ENCODE measurements at places on chromosomes 12 and 14.

GRCh38 chr12:48889679-48890078, 24.0 kb upstream of the RND1 start:
- no peak for DNase-seq

DNA sequence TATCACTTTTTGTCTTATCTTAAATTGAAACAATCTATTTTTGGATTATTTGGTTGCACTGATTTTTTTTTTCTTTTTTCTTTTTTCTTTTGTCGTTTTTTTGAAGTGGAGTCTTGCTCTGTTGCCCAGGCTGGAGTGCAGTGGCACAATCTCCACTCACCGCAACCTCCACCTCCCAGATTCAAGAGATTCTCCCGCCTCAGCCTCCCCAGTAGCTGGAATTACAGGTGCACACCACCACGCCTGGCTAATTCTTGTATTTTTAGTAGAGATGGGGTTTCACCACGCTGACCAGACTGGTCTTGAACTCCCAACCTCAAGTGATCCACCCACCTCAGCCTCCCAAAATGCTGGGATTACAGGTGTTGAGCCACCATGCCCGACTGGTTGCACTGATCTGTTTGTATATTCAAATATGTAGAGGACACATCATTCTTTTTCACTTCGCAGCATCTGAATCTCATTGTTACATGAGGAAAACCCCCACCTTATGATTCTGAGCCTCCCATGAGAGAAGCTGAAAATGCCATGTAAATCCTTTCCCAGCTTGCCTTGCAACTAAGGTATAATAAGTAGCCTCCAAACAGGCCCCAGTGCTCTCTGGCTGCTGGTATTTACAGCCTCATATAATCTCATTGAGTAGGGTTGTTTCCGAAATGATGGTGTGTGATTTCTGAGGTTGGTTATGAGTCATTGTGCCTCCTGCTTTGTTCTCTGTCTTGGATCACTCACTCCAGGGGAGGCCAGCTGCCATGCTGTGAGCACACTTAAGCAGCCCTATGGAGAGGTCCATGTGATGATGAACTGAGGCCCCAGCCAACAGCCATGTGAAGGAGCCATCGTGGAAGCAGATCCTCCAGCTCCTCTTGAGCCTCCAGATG, 5.2 kb upstream of the HSP90B1 start:
- no peak for DNase-seq

DNA sequence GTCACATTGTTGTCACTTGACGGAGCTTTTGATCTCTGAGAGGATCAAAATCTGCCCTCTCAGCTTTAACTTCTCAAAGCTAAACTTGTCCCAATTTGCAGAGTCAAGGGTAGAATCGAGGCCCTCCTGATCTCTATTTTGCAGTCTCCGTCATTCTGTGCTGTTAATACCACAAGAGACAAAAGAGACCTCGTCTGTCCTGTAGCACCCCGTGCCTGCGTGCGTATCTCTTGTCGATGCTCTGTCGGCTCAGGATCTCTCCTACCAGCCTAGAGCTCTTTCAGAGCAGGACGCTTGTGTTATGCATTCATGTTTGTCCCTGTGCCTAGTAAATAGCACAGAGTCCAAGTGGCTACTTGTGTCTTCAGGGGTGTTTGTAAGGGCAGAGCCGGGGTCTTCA, 5.1 kb downstream of the EVL start:
- no peak for DNase-seq

DNA sequence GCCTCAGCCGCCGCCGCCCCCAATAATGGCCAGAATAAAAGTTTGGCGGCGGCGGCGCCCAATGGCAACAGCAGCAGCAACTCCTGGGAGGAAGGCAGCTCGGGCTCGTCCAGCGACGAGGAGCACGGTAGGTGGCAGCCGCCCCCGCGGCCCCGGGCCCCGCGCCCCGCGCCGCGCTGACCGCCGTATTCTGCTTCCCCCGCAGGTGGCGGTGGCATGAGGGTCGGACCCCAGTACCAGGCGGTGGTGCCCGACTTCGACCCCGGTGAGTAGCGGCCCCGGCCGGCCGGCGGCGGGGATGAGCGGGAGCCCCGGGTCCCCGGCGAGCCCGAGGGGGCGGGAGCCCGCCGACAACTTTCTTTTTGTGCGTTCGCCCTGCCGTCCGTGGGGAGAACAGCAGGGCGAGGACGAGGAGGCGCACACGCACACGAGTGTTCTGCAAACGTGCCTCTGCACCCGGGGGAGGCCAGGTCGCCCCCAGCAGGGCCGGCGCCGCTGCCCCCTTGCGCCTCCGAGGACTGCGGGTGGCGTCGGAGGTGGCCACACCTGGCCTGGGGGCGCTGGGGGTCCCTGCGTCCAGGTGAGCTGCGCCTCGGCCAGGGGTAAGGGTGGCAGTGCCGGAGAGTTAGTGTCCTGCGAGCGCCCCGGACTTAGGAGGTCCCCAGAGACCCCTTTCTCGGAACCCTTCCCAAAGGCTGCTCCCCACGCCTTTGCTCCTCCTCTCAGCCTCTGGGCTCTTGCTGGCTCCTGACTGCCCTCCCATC, 794 bp downstream of the RCOR1 start:
- DNase-seq: peak; percentile 41

DNA sequence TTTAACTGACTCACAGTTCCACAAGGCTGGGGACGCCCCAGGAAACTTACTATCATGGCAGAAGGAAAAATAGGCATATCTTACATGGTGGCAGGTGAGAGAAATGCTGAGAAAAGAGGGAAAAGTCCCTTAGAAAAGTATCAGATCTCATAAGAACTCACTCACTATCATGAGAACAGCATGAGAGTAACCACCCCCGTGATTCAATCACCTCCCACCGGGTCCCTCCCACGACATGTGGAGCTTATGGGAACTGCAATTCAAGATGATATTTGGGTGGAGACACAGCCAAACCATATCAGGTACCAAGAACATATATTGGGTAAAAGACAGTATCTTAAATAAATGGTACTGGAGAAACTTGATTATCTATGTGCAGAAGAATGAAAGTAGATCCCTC, 100.3 kb upstream of the FAR2 start:
- DNase-seq: no peak

- no peak for DNase-seq
These were observed 31.2 kb downstream of the DAD1 start for GRCh38 chr14:22557846-22558220.

GRCh38 chr12:116172224-116172849, 105.2 kb downstream of the MED13L start:
- DNase-seq: no peak

DNA sequence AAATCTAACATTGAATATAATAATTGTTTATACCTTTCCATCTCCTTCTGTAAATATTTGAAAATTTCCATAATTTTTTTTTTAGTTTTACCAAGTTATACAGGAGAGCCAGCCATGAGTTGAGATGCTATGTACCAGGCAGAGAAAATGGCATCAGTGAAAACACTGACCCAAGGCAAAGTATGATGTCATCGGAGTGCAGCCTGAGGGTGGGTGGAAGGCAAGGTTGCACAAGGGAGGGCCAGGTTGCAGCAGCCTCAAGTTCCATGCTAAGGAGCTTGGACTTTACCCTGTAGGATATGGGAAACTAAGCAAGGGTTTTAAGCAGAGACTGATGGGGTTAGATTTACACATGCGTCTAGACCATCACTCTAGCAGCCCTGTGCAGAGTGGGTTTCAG, 441.1 kb downstream of the BCAT1 start:
- no peak for DNase-seq

- DNase-seq: no peak
These were observed 1009.8 kb downstream of the NRXN3 start for GRCh38 chr14:79179985-79180384.

DNA sequence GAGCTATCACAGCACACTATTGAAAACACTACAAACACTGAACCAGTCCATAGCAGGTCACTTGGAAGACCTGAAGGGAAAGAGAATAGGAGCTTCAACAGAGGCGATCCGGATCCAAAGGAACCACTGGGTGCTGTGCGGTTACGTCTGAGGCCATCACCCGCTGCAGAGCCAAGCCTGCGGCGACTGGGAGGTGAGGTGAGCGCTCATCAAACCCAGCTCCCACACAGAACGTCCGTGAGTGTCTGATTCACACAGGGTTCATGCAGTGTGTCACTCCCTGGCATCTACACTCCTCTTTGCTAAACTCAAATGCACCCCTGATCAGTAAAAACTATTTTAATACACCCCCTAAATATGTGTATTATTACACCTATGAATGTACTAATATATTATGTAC, 64.1 kb downstream of the TMEM132D start:
- no peak for DNase-seq

DNA sequence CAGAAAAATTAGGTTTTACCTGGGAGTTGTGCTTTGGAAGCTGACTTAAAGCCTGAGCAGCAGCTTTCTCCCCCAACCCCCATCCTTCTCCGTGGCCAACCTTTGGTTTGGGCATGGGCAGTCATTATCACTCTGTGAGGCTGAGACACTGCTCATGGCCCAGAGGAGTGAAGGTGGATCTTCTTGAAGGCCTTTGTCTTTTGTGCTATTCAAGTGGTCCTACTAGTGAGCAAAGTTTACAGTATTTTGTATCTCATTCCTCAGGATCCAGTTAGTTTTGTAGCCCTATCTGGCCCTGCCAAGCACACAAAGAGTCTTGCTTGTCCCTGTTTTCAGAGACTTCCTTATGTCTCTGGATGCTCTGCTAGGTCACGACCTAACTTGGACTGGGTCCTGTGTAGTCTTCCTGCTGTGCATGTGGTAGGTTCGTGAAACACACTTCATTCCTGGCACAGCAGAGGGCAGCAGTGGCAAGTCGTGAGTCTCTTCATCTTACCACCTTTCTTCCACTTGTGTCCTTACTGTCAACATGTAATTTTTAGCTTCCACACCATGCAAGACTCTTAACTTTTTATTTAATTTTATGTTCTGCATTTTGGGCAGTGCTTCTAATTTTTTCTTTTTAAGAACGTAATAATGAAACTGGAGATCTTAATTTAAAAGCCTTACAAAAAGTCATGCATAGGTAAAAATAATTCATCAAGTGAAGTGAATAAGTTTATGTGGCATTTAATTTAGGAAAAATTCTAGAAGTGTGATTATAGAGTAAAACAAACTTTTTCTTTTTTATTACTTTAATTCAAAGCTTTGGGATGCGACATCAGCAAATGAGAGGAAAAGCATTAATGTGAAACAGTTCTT, 53.7 kb downstream of the APAF1 start:
- DNase-seq: peak; percentile 66

DNA sequence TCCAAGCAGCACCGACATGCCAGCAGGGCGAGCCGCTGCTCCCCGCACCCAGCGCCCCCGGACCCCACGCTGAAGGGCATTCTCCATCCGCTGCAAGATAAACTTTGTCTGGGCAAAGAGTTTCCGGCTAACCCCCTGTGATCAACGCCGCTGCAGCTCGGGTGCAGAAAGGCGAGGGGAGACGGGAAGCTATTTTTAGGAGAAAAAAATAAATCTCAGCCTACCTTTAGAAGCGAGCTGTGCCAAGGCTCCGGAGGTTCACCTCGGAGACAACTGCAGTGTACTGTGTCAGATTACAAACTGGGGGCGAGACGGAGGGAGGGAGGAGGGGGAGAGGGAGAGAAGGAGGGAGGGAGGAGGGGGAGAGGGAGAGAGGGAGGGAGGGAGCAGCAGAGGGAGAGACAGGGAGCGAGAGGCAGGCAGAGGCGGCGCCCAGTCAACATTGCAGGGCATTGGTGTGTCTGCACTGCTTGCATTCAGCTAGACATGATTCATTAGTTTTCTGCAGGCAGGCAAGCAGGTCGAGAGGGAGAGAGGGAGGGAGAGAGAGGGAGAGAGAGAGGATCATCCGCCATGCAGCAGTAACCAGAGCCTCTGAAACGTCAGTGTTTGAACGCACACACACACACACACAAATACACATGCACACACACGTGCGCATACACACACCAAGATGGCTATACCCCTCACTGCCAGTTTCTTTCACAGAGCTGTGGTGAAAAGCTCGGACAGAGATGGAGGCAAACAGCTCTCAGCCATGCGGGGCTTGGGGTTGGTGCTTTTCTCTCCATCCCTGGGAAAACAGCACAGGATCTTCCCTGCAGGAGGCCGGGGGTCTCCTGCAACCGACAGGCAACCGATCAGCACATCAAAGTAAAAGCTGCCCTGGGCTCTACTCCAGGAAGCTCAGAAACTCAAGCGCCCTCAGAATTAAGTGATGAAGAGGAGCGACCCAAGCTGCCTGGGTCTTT, at the start of gene RIMBP2:
TSS of gene RIMBP2 (minus strand) at position 302 of the 971 bp plus-strand sequence. CDS start 237,286 bp downstream, outside the sequence.
- peak; percentile 44 for DNase-seq

DNA sequence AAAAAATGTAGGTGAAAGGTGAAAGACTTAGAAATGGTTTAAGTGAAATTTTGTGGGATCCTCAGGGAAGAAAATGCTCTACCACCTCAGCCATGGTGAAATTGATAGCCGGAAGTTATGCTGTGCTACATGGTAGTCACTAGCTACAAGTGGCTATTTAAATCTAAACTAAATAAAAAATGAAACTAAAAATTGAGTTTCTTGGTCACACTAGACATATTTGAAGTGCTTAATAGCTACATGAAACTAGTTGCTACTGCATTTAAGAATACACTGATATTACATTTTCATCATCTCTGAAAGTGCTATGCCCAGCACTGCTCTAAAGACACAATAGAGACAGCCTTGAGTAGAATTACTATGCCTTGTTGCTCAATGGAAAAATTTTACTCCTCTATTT, 10.3 kb upstream of the SLCO1B3 start:
- no peak for DNase-seq

DNA sequence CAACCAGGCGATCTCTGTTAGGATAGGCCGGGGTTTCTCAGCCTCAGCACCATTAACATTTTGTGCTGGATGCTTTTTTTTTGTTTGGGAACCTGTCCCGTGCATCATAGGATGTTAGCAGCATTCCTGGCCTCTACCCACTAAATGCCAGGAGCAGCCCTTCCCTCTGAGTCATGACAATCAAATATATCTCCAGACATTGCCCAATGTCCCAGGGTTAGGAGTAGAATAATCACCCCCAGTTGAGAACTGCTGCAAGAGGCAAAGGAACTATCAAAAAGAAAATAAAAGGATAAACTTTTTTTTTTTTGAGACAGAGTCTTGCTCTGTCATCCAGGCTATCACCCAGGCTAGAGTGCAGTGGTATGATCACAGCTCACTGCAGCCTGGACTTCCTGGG, 76.0 kb downstream of the ACACB start:
- peak; percentile 90 for DNase-seq

GRCh38 chr12:88996200-88996788, 356.0 kb downstream of the DUSP6 start:
- no peak for DNase-seq

DNA sequence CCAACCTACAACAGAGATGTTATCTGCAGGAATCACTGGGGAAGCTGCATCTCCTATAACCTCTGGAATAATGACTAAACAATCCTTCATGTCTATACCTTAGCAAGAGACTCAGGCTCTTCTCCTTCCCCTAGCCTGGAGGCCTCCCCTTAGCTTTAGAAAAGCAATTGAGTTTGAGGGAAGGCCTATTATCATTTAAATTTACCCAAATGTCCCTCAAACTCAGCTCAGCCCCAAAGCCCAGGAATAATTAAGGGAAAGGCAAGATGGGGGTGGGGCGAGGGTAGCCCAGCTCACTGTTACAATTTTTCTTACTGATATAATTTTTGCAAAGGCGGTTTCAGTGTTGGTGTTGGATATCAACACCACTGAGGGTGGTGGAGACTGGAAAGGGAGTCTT, 151.4 kb upstream of the EEA1 start:
- DNase-seq: no peak

GRCh38 chr14:69531135-69531534, 43.5 kb downstream of the CCDC177 start:
- no peak for DNase-seq
